ENCODE measurements at places on chromosomes 2 and 18.

- no peak for DNase-seq
Observed at GRCh38 chr2:14285812-14286211, 346.7 kb upstream of the LRATD1 start.

DNA sequence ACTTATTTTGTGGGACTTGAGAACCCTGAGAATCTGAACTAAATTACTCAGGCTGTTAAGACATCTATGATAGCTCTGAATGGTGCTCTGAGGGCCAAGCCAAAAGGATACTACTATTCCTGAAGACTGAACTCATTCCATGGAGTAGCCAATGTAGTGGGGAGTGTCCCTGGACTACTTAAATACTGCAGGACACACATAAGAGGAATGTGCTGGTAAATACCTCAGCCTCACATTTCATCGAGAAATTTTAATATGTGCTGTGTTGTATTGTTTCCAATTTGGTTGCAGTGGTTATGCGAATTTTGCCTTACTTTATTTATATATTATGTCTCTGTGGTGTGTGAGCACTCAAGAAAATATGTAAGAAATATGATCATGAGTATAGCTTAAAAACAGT, 264.4 kb upstream of the FIGN start:
- no peak for DNase-seq

GRCh38 chr18:31303771-31304170, 14.2 kb upstream of the DSG1 start:
- no peak for DNase-seq

DNA sequence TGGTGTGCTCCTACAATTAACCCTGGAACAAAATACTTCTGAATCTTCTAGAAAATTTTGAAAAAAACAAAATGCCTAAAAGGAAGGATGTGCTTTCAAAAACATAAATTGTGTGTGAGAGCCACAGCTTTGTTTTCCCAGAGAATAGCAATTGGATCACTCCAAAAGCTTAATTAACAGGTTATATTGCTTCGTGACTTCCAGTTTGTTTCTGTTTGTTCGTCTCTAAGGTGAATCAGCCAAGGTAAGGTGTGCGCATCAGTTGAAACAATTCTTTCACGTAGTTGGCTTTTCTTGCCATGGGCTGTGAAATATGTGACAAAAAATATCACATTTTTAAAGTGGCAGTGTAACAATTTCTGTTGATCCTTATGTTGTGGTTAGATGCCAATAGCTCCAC, 90.3 kb upstream of the BARD1 start:
- no peak for DNase-seq

- no peak for DNase-seq
Observed at GRCh38 chr2:122478771-122479170, 723.3 kb downstream of the TSN start.

Data from erythroblast (primary cell).